GM23248 (cell line): ENCODE measurements at places on chromosomes 7 and 10.
A peak's percentile ranks its signal among the peaks of the same experiment; 100 is the strongest.

DNA sequence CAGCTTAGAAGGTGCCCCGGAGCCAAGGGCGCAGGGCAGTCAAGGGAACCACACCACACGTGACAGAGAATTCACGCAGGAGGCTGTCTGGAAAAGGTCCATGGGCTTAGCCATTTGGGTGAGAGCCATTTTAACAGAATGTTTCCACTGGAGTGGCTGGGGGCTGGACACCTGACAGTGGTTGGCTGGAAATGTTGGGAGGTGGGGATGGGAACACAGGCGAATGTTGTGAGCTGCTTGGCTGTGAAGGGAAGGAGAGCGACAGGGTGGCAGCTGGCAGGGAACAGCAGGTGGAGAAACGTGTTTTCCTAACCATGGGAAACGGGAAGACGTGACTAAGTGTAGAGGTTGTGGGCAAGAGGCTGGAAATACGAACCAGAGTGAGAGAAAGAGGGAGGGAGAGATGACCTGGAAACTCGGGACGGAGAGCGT lies 100.5 kb upstream of the ZNF32 start:
- no peak for DNase-seq

DNA sequence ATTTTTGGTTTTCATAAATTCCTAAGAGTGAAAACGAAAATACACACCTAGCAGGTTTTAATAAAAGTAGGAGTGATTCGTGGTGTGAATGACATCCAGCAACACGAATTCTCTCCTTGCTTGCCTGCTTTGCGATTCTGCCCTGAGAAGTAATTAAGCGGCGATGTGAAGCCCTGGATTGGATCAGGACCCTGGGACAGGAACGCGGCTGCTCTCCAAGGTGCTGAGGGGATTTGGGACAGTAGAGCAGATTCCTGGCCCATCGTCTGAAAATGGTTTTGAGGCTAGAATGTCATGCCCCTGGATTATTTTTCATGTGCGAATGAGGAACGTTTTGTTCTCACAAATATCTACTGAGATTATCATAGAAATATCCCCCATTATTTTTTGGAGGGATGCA lies 7.8 kb downstream of the NPS start:
- peak; percentile 25 for DNase-seq

DNA sequence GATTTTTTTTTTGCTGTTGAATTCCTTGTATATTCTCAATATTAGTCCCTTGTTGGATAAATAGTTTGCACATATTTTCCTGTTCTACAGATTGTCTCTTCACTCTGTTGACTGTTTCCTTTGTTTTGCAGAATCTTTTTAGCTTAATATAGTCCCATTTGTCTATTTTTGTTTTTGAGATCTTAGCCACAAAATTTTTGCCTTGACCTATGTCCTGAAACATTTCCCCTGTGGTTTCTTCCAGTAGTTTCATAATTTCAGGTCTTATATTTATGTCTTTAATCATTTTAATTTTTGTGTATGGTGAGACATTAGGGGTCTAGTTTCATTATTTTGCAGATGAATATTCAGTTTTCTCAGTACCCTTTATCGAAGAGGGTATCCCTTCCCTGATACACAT lies 92.7 kb downstream of the LANCL2 start:
- no peak for DNase-seq

DNA sequence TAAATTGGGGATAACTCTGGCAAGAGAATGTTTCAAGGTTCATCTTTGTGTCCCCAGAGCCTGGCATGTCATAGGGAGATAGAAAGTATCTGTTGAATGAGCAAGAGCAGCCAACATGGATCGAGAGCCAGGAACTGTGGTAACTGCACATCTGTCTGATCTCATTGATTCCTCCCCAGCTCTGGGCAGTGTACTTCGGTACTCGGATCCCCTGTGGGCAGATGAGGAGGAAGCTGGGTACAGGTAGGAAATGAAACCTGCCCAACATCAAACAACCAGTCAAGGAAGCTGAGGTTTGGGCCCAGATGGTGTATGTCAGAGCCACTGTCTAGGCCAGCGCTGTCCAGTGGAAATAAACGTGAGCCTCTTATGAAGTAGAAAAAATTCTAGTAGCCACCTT lies 76.4 kb downstream of the GRK5 start:
- no peak for DNase-seq

DNA sequence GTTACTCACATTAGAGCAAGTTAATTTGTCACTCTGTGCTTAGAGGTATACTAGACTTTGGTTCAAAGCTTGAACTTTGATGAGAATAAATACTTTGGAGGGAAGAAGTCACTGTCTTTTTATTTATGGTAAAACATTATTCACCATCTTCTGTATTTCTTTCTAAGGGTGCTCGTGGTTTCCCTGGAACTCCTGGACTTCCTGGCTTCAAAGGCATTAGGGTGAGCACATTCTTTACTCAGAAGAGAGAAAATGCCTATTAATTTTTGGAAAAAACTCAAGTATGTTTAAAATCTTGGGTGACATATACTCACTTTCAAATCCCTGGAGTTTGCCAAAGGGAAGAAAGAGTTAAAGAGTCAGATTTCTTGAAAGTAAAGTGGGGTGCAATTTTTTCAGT lies 10.8 kb downstream of the COL1A2 start:
- peak; percentile 32 for DNase-seq

- DNase-seq: no peak
These were observed 18.3 kb upstream of the ST8SIA6 start for GRCh38 chr10:17472481-17473227.

DNA sequence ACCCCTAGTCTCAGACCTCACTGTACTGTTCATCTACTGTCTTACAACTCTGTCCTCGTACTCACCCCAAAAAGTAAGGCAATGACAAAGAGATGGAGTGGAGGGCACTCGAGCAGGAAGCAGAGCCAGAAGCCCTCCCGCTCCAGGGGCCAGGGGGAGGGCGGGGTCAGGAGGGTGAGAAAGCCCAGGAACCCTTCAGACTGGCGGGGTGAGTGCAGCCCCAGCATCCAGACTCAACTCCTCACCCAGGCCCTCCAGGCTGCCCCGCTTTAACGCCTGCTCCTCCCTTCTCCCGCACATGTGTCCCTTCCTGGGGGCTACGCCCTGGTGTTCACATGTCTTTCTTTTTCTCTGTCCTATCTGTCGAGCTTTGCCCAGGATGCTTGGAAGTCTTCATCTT lies 66.1 kb downstream of the CALML3 start:
- DNase-seq: no peak

- DNase-seq: no peak
These were observed 203.0 kb upstream of the MINDY3 start for GRCh38 chr10:16063350-16063749.

GRCh38 chr7:123682690-123683089 lies 27.0 kb downstream of the LMOD2 start:
- DNase-seq: peak; percentile 73

GRCh38 chr7:34062826-34063225 lies 157.5 kb downstream of the BMPER start:
- DNase-seq: no peak

DNA sequence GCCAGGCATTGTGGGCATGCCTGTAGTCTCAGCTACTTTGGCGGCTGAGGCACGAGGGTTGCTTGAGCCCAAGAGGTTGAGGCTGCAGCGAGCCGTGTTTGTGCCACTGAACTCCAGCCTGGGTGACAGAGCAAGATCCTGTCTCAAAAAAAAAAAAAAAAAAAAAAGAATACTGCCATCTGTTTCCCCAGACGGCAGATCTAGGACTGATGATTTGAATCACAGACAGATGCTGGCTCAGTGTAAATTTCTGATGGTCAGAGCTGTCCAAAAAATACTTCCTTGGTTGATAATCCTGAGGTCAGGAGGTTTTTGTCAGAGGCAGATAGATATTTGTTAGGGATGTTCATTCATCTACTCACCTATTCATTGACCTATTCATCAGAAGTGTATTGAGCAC lies 130.7 kb downstream of the REEP3 start:
- DNase-seq: no peak

GRCh38 chr10:34801097-34801733 lies 13.9 kb downstream of the PARD3 start:
- DNase-seq: no peak

GRCh38 chr10:131920693-131921092 lies 19.9 kb downstream of the PPP2R2D start:
- no peak for DNase-seq

- DNase-seq: no peak
These were observed 151.3 kb downstream of the GALNT11 start for GRCh38 chr7:152176797-152177196.

DNA sequence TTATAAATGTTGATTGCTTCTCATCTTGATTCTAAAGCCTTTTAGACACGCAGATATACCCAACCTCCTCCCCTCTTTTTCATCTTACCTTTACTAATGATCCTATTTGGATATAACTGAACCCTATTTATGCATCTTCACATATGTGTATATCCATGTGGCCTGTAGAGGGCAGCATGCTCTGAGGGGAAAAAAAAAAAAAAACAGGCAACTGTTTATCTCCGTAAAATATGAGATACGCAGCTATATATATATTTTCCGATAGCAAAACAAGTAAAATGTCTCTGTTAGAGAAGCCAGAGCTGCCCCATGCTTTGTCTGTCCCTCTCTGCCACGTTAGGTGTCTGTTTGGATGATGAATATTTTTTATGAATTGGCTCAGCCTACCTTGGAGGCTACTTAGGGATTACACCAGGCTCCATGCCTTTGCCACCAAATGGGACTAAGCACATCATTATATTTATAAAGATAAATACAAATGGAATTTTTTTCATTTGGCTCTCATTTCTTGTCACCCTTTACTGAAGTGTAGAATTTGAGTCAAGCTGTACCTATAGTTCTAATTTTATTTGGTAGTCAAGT lies 174.8 kb upstream of the FZD1 start:
- peak; percentile 71 for DNase-seq

- no peak for DNase-seq
These were observed 3.4 kb downstream of the HOXA10 start for GRCh38 chr7:27170426-27171324.

- peak; percentile 11 for DNase-seq
These were observed 56.5 kb downstream of the ZNF277 start for GRCh38 chr7:112262855-112263487.

- no peak for DNase-seq
These were observed 398.4 kb downstream of the DGKB start for GRCh38 chr7:14504134-14504533.

DNA sequence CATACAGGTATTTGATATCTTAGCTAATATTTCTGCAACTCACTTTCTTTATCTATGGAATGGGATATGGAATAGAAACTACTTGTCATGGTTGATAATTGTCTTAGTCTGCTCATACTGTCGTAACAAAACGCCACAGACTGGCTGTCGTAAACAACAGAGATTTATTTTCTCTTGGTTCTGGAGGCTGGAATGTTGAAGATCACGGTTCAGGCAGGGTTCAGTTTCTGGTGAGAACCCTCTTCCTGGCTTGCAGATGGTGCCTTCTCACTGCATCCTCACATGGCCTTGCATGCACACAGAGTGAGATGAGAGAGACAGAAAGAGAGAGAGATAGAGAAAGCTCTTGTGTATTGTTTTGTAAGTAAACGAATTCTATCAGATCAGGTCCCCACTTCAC lies 332.7 kb upstream of the MAGI2 start:
- DNase-seq: peak; percentile 28

GRCh38 chr10:118408181-118408580 lies 66.1 kb upstream of the FAM204A start:
- DNase-seq: no peak

DNA sequence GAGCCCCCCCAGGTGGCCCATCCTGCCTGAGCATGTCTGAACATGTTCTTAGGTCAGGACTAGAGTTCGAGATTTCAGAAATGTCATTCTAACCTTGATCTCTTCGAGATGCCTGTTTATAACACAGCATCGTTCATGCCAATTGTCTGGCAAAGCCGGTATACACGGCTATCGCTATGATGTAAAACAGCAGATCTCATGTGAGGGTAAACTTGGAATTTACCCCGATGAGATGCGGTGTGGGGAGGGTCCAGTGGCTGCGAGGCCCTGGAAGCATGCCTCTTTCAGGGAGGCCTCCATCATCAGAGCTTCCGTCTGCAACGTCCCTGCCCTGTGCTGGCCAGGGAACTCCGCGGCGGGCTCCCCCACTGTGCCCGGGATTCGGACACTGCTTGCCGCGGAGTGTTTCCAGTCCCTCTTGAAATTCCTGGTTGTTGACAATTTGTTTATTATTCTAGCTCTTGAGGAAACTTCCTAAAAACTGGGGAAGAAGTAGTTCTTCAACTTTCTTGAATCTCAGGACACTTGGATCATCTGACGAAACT lies 168.6 kb upstream of the RHEB start:
- DNase-seq: no peak

DNA sequence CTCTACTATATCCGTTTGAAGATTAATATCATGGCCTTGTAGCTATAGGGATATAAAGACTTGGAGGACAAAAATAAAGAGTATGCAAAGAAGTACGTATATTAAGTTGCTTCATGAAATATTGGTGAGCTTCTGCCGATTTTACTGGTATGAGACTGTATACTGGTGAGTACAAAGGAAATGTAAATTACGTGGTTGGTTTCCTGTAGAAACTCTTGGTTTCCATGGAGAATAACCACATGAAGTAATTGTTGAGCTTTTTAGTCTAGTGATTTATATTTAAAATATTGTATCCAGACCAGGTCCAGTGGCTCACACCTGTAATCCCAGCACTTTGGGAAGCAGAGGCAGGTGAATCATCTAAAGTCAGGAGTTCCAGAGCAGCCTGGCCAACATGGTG lies 32.2 kb upstream of the GLI3 start:
- DNase-seq: no peak

GRCh38 chr7:41769162-41769561 lies 66.3 kb upstream of the INHBA start:
- no peak for DNase-seq

DNA sequence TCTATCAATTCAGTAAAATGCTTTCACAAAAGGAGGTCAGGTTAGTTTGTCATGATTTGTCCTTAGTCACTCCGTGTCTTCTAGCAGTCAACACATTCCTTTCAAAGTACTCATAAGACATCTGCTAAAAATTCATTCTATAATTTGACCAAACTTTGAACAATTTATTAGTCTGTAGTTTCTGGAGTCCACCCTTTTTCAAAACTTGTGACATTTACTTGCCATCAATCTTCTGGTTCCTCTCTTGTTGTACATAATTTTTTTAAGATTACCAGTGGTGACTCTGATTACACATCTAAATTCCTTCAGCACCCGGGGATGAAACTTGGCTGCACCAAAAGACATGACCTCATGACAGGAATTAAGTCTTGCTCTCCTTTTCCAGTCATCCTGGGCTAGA lies 130.1 kb downstream of the NEBL start:
- peak; percentile 48 for DNase-seq

- no peak for DNase-seq
These were observed 85.5 kb upstream of the ADO start for GRCh38 chr10:62719061-62719460.
